Fibroblast of the aortic adventitia (primary cell): ENCODE measurements at places on chromosomes 16 and 17. TPM values are rescaled to one million over a fixed set of nuclear protein-coding genes. Genes with fewer than 3 reads are reported as not detected.

Gene OTOA
- 0.09 TPM in 1 of 2 replicates, not detected in the other for total RNA-seq

Gene OR1A1
- not detected in 2 replicates for total RNA-seq

Gene CCDC200
- not detected in 2 replicates for total RNA-seq

Gene RUNDC1
- total RNA-seq = 7.7 and 12.1 TPM in 2 replicates

Gene ITGB3
- 5.8 and 22.0 TPM in 2 replicates for total RNA-seq

Gene NTN1
- total RNA-seq = 0.33 and 0.81 TPM in 2 replicates

Gene C16orf92
- total RNA-seq = not detected in 2 replicates

Gene HIC1
- 36.4 and 57.6 TPM in 2 replicates for total RNA-seq

Gene SHCBP1
- total RNA-seq = 7.6 and 28.9 TPM in 2 replicates

Gene VPS4A
- 24.6 and 31.2 TPM in 2 replicates for total RNA-seq

Gene ADAM11
- total RNA-seq = 0.36 and 1.9 TPM in 2 replicates

Gene LRRC36
- total RNA-seq = not detected in 2 replicates

Gene CHD3
- 81.5 and 143 TPM in 2 replicates for total RNA-seq

Gene FAM20A
- 10.5 and 37.0 TPM in 2 replicates for total RNA-seq

Gene TXNDC11
- total RNA-seq = 9.0 and 24.0 TPM in 2 replicates

Gene KCNJ18
- not detected in 2 replicates for total RNA-seq

Gene SUPT4H1
- total RNA-seq = 18.2 and 34.9 TPM in 2 replicates

Gene IGFALS
- 0.16 and 0.27 TPM in 2 replicates for total RNA-seq

Gene RPL23
- 638 and 2,401 TPM in 2 replicates for total RNA-seq

Gene SLC5A10
- not detected in 2 replicates for total RNA-seq

Gene SPATA22
- total RNA-seq = not detected in 2 replicates

Gene CUEDC1
- 17.1 and 25.7 TPM in 2 replicates for total RNA-seq

Gene SNAI3
- total RNA-seq = not detected in 2 replicates

Gene ITGAD
- not detected in 2 replicates for total RNA-seq

Gene NAA60
- total RNA-seq = 13.0 and 16.6 TPM in 2 replicates

Gene OR1F1
- not detected in 2 replicates for total RNA-seq

Gene KIF2B
- not detected in 2 replicates for total RNA-seq

Gene ANKRD11
- total RNA-seq = 66.4 and 78.9 TPM in 2 replicates

Gene RRAD
- total RNA-seq = 0.72 and 3.8 TPM in 2 replicates

Gene SDR42E1
- under 0.01 and 0.08 TPM in 2 replicates for total RNA-seq

Gene CCT6B
- total RNA-seq = 3.2 and 12.0 TPM in 2 replicates

Gene RHBDL3
- 0.09 TPM in 1 of 2 replicates, not detected in the other for total RNA-seq

Gene CASKIN1
- total RNA-seq = 0.18 TPM in 1 of 2 replicates, not detected in the other

Gene OR3A2
- not detected in 2 replicates for total RNA-seq

Gene KRTAP9-2
- not detected in 2 replicates for total RNA-seq

Gene CSH2
- not detected in 2 replicates for total RNA-seq

Gene ZP2
- total RNA-seq = not detected in 2 replicates

Gene GGT6
- not detected in 2 replicates for total RNA-seq

Gene MLKL
- 6.3 and 10.8 TPM in 2 replicates for total RNA-seq

Gene SLFN14
- not detected in 2 replicates for total RNA-seq
